ENCODE measurements at places on chromosomes 3 and 15. TPM values are rescaled to one million over a fixed set of nuclear protein-coding genes. Genes with fewer than 3 reads are reported as not detected.

DNA sequence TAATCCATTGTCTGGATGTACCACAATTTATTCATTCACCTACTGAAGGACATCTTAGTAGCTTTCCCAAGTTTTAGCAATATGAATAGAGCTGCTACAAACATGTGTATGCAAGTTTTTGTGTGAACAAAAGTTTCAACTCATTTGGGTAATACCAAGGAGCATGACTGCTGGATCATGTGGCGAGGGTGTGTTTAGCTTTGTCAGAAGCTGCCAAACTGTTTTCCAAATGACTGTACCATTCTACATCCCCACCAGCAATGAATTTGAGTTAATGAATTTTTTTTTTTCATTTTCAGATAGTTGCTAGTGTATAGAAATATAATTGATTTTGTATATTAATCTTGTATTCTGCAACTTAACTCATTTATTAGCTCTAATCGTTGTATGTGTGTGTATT lies 20.0 kb upstream of the ELP6 start:
- DNase-seq, result no peak

SLC24A1 gene
- 5.8 TPM for total RNA-seq

- no peak for DNase-seq
These were observed 476.5 kb upstream of the TPRG1 start for GRCh38 chr3:188695241-188695640.

HES1 gene
- total RNA-seq, result 51.6 TPM

DNA sequence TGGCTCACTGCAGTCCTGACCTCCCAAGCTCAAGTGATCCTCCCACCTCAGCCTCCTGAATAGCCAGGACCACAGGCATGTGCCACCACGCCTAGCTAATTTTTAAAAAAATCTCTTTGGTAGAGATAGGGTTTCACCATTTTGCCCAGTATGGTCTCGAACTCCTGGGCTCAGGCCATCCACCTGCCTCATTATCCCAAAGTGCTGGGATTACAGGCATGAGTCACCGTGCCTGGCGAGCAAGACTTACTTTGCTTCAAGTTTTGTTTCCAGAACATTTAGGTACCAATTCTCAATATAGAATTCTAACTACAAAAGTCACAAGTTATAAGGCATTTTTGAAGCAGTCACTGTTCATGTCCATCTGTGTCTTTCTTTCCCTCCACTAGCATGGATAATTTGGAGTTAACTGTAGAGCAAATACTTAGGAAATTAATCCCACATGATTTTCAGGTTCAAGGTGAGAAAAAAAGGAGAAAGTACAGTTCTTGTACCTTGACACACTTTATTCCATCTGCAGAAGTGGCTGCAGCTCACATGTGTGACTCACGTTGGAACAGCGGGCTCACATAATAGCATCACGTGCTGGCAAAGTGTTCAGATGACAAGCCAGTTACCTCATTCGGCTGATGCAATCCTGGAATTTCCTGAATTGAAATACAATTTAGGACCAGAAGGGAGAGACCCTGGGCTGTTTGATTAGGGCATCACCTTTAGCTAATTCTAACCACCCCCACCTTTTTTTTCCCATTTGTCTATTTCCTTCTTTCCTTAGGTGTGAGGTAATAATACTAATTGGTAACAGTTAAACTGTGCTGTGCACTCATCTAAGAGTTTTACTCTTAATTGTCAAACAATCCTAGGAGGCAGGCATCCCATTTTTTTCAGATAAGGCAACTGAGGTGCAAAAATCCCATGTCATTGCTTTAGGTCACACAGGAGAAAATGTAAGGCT lies 46.9 kb upstream of the NEDD4 start:
- DNase-seq, result no peak

BTLA gene
- total RNA-seq, result 0.06 TPM

DNA sequence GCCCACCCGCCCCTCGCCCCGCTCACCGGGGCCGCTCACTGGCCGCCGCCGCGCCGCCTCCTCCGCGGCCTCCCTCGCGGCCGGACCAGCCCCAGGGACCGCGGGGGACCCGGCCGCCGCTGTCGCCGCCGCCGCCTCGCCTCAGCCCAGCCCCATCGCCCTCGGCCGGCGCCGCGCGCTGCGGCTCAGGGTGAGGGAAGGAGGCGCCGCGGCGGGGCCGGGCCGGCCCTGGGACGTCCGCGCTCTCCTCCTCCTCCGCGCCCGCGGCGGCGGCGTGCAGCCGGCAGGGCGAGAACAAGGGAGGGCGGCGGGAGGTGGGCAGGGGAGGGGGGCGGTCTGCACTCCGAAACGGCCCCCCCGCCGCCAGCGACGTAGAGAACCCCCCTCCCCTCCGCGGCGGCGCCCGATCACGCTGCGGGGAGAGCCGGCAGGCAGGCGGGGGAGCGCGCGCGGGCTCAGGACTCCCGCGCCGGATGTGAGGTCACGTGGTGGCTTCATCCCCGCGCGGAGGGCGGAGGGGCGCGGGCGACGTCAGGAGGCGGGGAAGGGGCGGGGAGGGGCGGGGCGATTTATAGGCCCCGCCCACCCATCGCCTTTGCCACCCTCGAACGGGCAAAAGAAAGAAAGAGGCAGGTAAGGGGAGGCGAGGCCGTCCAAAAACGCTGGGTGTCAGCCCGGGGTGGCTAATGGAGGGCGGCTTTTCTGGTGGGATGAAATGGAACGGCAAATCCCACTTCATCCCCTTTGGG lies at the start of gene ATP13A3:
Gene ATP13A3 (minus strand): TSS at position 463 of the 749 bp plus-strand sequence. CDS start 24,812 bp downstream, outside the sequence.
- peak; percentile 88 for DNase-seq

DNA sequence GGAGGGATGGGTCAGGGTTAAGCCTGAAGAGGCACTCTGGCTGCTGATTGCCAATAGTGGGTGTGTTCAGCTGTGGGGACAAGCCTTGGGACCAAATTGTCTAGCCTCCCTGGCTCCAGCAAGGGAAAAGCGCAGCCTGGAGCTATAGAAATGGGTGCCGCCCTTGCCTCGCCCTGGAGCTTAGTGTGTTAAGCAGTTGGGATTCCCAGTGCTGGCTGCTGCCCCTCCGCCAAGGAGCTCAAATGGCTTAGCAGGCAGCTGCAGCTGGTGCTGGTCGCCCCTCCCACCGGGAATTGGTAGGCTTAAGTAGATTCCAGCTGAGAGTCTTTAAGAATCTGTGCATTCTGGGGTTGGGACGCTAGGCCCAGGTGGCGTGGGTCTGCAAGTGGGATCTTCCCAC lies 662.9 kb upstream of the TBL1XR1 start:
- no peak for DNase-seq

DNA sequence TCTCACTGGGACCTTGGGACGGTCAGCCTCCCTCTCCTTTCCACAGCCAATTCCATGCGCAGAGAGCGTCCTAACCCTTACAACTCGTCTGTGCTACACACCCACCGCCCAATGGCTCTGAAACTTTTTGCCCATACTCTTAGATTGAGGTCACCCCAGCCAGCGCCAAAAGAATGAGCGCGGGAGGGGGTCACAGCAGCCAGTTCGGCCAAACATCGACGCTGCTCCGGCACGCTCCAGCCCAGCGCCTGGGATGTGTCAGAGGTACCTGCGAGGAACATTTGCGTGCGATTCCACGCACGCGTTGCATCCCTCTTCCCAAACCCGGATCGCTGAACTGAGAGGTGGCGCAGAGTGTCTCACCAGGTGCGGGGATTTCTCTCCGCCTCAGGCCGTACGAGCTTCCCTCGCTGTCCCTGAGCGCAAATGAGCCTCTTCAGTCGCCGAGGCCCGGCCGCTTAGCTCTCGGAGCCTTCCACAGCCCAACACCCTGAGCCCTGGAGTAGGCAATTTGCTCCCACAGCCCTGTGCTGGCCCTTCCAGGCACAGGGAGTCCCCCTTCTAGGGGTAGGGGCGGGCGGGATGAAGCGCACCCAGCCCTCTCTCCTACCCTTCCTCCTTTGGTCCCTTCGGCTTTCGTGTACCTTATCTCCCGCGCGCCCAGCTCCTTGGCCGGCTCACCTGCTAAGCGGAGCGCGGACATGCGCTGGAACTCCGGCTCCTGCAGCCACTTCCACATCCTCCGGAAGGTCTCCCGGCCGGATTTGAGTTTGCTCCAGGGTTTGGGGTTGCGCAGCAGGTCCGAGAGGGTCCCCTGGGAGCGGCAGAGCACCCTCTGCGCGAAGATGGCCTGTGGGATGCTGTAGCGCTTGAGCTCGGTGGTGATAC lies 1.8 kb downstream of the ONECUT1 start:
- DNase-seq, result peak; percentile 68

P2RY13 gene
- 0.08 TPM for total RNA-seq

GMNC gene
- total RNA-seq, result 0.06 TPM

GP9 gene
- not detected for total RNA-seq

DNA sequence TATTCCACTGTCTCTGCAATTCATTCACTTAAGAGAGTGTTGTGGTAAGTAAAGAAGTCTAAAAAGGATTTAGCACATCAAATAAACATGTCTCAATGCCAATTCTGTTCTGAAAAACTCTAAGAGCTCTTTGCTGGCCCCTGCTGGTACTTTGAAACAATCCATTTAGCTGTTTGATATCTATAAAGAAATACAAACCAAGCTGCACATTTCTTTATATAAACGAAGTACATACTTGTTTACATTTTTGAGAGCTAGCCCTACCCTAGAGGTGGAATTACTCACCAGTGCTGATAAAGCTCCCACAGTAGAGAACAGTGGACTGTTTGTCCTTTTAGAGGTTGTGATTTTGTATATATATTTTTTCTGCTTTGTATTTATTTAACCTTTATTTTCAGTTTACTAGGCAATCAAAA lies 75.5 kb downstream of the NEDD4 start:
- DNase-seq, result no peak

GUCA1C gene
- 19.0 TPM for total RNA-seq

DNA sequence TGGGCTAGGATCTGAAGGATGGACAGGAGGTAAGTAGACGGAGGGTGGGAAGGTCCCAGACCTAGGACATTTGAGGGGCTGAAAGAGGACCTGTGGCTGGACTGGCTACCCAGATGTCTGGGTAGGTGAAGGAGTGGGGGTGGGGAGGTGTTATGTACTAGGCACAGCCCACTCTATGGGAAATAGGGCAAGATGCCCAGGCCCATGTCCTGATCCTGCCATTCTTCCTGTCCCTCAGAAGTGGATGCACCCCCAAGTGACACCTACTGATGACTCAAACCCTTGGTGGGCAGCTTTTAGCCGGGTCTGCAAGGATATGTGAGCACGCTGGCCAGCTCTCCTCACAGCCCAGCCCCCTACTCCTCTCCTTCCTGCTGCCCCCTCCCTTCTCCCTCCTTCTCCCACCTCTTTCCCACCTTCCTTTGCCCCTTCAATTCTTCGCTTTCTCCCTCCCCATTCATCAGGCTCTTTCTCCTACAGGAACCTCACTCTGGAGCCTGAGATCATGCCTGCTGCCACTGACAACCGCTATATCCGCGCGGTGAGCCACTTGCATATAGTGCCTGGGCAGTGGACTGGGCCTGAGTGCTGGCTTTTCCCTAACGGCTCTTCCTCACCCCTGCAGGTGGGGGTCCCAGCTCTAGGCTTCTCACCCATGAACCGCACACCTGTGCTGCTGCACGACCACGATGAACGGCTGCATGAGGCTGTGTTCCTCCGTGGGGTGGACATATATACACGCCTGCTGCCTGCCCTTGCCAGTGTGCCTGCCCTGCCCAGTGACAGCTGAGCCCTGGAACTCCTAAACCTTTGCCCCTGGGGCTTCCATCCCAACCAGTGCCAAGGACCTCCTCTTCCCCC lies 5.2 kb downstream of the ACY1 start:
- no peak for DNase-seq

- DNase-seq, result no peak
These were observed 333.8 kb downstream of the FEZF2 start for GRCh38 chr3:62039586-62039985.

- no peak for DNase-seq
These were observed 21.4 kb downstream of the EIF4E3 start for GRCh38 chr3:71703797-71704196.

- DNase-seq, result no peak
These were observed 4.6 kb upstream of the SIN3A start for GRCh38 chr15:75455982-75456531.

- no peak for DNase-seq
These were observed 585 bp downstream of the CSK start for GRCh38 chr15:74782259-74783071.

DNA sequence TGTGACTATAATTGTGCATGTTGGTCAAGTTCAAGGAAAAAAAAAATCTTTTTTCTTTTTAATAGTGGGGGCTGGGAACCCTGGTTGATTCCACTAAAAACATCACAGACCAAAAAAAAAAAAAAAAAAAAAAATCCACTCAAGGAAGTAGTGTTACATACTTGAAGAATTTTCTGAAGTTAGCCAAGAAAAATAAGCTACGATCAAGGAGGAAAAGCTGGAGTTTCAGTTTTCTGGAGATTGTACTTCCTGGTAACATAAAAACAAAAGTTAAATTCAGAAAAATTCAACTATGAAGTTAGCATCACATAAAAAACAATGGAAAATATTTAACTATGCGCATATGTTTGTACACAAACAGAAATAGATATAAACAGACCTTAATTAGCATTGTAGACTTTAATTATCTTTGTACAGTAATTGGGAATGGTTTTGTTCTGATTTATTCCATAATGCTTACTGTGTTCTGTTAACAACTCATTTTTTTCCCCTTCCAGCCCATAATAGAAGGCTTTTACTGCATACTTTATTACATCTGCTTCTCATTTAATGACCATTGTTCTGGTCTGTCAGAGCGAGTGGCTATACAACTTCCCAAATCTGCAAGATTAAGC lies 194.3 kb downstream of the RORA start:
- DNase-seq, result no peak

GRCh38 chr3:184884359-184885017 lies 72.5 kb downstream of the VPS8 start:
- no peak for DNase-seq

FGF7 gene
- total RNA-seq, result 14.4 TPM

MCF2L2 gene
- 1.1 TPM for total RNA-seq

DNA sequence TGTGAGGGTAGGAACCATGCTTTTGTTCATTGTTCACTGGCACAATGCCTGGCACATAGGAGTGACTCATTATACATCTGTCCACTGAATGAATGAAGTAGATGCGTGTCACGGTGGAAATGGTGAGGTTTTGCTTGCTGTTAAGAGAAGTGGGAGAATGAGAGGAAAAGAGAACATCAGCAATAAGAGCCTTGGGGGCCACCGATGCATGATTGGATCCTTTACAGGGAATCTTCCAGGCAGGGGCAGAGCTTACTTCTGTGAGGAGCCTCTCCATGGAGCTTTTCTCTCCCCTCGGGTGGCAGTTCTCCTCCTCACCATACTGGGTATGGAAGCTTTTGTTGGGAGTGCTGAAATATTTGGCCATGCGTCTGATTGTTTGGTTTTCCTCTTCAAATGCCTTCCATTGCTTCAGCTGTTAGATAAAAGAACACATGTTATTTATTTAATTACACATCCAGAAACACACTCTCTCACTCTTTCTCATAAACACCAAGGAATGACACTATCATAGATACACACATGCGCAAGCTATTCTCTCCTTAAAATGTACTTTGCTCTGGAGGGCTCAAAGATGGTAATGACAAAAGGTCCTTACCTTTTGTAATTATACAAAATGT lies 78.9 kb upstream of the GSK3B start:
- no peak for DNase-seq

DNA sequence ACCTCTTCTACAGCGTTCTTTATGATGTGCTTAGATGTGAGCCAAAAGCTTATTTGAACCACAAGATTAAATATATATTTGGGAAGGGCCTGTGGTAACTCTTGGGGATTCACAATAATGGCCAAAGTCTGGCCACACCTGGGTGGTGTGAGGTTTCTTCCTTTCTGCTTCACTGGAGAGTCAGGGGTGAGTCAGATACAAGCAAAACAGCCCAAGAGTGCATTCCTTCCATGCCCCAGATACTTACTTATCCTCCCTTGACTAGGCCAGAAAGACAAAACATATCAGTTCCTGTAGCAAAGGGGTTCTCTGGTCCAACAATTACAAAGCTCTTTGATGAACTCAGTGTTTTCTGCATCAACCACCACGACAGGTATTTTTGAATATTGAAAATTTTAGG lies 941 bp downstream of the ZBED2 start:
- DNase-seq, result no peak

- no peak for DNase-seq
These were observed 21.6 kb downstream of the SLC6A6 start for GRCh38 chr3:14423963-14424362.

SPRED1 gene
- 8.5 TPM for total RNA-seq
